CD4-positive, CD25-positive, alpha-beta regulatory T cell (primary cell): ENCODE measurements at places on chromosomes 6 and 20.

- DNase-seq: no peak
- no peaks in the 10 kb centered on the region for H3K36me3 ChIP-seq
- H3K4me3 ChIP-seq: no peak overlapping the region
- no peak overlapping the region for H3K27ac ChIP-seq
- peaks cover 15% of the 10 kb centered on the region for H3K27me3 ChIP-seq
- H3K4me1 ChIP-seq: peaks cover 25% of the 10 kb centered on the region
Measured at GRCh38 chr6:1315201-1315559, 3.3 kb downstream of the FOXQ1 start.

DNA sequence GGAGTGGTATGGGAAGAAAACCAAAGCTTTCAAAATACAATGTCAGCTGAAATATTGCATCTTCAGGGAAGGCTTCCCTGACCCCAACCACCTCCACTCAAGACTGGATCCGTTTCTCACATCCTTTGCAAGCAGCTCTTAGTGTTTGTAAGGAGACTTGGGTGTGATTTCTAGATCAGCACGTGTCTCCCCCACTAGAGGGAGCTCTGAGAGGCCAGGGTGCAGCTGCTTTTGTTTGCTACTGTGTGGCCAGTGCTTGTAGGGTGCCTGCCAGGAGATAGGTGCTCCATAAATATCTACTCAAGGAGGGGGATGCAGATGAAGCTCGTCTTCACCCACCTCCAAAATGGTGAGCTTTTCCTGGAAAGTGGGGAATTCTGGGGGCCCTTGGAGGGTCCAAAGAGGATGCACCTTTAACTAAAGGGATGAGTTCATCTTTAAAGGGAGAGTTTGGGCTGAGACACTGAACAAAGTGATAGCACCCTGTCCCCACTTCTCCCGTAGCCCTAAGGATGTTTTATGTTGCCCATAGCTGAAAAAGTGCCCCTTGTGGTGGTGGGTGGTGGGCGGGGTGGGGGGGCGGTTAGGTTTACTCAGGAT lies 52.6 kb upstream of the MAFB start:
- H3K27me3 ChIP-seq: peaks cover 2% of the 10 kb centered on the region
- H3K36me3 ChIP-seq: no peaks in the 10 kb centered on the region
- H3K4me3 ChIP-seq: no peak overlapping the region
- H3K27ac ChIP-seq: no peak overlapping the region
- no peaks in the 10 kb centered on the region for H3K4me1 ChIP-seq

GRCh38 chr6:36150283-36150682 lies 20.0 kb downstream of the MAPK13 start:
- no peak overlapping the region for H3K4me3 ChIP-seq
- H3K27me3 ChIP-seq: no peaks in the 10 kb centered on the region
- H3K36me3 ChIP-seq: no peaks in the 10 kb centered on the region
- no peak overlapping the region for H3K27ac ChIP-seq
- H3K4me1 ChIP-seq: peaks cover 12% of the 10 kb centered on the region

- no peak overlapping the region for H3K27ac ChIP-seq
- peak; percentile 54 for DNase-seq
Measured at GRCh38 chr6:151475653-151476523, 17.9 kb upstream of the CCDC170 start.
